Hepatic stellate cell (primary cell): ENCODE measurements at places on chromosomes 7 and 10.
A peak's percentile ranks its signal among the peaks of the same experiment; 100 is the strongest.

DNA sequence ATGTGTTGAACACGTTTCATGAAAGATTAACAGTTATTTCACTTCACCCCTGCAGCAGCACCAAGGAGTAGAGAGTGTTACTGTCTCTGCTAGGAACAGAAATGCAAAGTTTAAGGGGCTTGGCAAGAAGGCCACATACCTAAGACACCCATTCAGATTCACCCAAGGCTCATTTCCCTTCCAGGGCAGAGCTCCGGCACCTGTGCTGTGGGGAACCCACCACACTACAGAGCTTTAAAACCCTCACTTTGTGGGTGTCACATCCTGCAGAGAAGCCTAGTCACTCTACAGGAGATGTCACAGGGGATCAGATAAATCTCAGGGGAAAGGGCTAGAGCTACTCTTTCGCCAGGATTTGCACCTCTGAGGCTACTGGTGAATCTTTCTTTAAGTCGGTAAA, 176.1 kb upstream of the KLF6 start:
- no peak for DNase-seq

GRCh38 chr10:121772406-121772805, 155.4 kb downstream of the ATE1 start:
- DNase-seq: no peak

GRCh38 chr7:156095908-156096539, 283.8 kb upstream of the SHH start:
- DNase-seq: no peak

DNA sequence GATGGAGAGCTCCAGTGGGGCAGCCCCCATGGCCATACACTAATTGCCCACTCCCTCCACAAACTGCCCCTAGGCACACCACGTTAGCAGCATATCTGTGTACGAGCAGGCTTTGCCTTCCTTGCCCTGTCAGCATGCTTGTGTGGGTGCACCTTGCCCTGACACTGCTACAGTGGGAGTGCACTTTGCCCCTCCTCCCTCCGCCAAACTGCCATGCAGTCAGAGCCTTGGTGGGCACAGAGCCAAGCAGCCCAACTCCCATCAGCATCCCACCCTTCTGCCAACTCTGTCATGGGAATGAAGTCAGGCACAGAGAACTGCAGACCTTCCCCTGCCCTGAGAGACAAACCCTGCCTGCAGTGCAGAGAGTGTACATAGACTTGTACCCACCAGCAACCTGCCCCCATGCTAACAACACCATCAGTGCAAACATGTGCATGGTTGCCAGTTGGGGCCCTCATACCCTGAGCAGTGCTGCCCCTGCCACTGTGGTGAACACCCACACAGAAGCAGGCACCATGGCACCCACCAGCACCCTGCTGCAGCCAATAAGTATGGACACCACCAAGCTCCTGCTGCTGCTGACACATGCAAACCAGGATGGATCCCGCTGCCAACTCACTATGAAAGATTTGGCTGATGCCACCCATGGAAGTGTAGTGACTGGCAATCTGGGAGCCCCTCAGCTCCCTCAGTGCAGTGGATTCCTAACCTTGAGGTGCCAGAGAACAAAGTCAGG, 1197.7 kb upstream of the CELF2 start:
- DNase-seq: no peak

GRCh38 chr7:47783456-47784223, 164.6 kb downstream of the PKD1L1 start:
- peak; percentile 46 for DNase-seq

GRCh38 chr7:126659124-126659523, 593.6 kb downstream of the GRM8 start:
- no peak for DNase-seq

DNA sequence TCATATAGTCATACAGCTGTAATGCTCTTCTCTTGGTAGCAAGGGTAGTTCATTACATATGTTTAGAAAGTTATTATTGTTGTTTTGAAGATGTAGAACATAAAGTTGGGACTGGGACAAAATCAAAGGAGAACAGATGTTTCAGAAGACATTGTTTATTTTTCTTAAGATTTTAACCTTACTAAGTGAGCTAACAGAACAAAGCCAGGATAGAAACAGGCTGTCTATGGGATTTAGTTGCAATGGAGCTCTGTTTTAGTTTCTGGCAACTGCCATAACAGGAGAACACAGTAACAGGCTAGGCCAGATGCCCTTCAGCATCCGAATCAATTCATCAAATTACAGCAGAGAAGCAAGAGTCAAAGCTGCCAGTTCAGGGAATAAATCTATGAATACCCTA, 382.4 kb downstream of the ARL4A start:
- DNase-seq: no peak

DNA sequence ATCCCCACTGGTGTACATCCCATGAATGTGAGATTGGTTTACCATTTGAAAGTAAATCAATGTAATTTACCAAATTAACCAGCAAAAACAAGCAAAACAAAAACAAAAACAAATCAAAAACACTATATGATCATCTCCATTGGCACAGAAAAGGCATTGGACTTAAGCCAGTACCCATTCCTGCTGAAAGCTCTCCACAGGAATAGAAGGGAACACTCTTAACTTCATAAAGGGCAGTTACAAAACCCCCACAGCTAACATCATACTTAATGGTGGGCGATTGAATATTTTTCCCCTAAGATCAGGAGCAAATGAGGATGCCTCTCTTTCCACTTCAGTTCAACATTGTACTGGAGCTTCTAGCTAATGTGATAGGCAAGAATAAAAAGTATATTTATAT, 34.1 kb downstream of the PRKG1 start:
- DNase-seq: no peak

DNA sequence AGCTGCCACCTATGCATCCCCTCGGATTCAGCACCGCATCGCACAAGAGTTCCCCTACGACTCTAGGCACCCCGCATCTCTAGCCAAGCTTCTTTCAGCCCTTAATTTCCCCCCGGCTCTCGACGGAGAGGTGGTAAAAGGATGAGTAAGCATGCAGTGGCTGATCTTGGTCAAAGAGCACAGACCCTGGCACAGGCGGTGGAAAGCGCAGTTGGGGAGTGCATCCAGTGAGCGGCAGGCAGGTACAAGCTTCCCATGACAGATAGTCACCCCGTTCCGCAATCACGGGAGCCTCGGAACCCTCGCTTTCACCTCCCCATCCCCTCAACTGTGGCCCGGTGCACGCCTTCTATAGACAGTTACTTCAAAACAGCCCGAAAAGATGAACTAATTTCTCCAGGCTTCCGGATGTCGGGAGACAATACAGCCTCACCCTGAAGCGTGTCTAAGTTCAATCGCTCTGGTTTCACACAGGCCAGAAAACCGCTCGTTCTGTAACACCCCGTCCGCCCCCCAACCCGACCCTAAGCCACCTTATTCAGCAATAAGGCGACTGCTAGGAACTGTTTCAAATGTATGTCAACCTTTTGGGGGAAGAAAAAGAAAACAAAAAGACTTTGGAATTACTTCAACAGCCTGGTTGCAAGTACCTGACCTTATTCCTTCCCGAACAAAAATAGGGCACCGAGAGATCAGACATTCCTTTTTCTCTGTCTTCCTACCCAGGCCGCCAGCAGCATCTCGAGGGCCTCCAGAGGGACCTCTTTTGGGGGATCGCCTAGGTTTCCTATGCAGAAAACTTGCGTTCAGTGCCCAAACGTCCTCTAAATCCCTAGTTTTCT, 1.4 kb downstream of the RHEB start:
- peak; percentile 28 for DNase-seq

GRCh38 chr7:156942708-156943090, 6.8 kb upstream of the NOM1 start:
- no peak for DNase-seq

DNA sequence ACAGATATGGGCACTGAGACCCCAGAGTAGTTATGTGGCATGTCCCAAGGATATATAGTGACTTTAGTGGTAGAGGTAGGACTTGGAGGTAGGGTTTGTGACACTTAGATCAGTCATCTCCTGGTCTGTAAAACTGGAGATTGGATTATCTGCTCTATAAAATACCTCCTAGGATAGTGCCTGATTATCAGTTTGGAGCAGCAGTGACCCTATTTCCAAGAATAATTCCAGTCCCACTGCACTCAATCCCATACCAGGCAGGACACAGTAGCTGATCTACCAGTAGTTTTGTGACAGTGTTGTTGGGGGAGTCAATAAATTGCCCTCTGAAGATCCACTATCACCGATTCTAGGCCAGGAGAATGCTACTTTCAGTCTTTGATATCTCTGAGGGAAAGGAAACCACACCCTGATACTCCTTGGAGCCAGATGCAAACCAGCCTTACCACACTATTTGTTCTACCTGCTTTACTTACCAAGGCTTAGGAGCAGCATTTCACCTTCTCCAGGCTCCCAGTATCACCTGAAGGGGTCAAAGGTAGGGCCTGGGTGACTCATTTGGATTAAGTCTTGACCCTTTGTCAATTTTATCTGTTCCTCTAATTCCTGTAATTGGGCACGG, 30.6 kb downstream of the KMT2E start:
- DNase-seq: no peak

DNA sequence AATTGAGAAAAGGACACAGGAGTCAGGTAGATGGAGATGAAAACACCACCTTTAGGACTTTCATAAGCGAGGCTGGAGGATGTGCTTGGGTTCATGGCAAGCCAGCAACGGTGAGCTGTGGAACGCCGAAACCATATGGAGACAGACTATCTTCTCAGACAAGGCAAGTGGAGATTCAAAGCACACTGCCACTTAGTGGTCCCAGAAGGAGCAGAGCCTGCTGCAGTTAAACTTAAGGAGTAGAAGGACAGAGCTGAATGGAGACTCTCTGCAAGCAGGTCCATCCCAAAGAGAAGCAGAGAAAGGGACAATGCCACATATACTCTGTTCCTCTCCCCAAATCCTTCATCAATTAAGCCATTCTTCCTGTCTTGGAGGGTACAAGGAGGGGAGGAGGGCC, 236.3 kb upstream of the HABP2 start:
- DNase-seq: no peak

GRCh38 chr10:73522263-73522662, 26.4 kb upstream of the PPP3CB start:
- DNase-seq: peak; percentile 27

- no peak for DNase-seq
Observed at GRCh38 chr7:155506854-155507337, 39.5 kb downstream of the CNPY1 start.

DNA sequence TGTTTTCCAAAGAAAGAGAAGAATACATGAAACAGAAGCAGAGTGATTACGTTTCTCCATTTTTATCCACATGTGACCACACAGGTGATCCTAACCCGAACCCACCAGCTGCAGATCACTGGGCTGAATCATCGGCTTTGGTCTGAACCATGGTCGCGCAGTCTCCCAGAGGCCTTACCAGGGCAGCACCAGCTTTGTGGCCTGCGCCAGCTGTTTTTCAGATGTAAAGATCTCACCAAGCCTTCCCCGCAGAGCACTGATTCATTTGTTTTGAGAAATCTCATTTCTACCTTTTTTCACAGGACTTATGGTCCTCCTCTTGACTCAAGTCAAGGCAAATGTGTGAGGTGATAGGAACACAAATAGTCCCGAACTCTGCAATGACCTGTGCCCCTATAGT, 207.0 kb upstream of the PPP2R2D start:
- no peak for DNase-seq

DNA sequence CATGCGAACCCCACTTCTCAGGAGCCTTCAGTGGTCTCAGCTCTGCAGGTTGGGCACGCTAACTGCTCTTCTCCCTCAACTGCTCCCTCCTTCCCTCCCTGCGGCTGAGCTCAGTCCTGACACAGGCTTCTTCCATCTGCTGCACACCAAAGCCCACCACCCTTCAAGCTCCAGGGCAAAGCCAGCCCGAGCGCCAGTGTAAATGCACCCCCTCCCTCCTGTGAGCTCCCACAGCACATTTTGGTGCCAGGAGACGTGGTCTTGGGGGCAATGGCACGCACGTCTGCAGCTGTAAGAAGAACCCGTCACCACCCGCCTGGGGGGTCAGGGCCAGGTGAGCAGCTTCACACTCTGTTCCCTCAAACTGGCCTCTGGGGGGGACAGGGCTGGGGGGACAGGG, 15.9 kb downstream of the VIPR2 start:
- DNase-seq: no peak

GRCh38 chr10:14753441-14753840, 21.3 kb downstream of the FAM107B start:
- no peak for DNase-seq

GRCh38 chr10:127067542-127068194, 128.7 kb downstream of the INSYN2A start:
- no peak for DNase-seq

DNA sequence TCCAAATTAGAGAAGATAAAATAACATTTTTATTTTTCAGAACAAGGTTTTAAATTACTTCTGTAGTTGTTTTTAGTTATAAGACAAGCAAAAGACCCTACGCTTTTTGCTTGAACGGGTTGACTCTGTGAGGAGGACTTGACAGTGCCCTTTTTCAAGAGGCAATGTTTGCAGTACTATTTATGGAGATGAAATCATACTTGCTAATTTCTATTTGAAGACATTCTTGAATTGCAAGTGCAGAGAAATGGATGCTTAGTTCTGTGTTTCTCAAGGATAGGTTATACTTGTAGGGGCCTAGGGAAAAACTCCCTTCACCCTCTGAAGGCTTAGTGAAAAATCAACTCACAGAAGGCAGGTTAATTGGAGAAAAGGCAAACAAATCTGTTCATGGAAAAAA, 1229.5 kb downstream of the REEP3 start:
- DNase-seq: no peak

DNA sequence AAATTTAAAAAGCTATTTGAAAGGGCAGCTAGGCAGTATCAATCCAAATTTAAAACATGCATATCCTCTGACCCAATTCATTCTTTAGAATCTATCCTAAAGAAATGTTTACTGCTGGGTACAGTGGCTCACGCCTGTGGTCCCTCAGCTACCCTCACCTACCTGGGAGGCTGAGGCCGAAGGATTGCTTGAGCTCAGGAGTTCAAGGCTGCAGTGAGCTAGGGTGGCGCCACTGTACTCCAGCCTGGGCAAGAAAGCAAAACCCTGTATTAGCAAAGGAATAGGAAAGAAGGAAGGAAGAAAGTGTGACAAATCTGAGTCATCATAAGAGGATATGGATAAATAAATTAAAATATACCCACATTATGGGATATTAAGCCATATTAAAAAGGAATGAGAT, 36.3 kb downstream of the C7orf33 start:
- DNase-seq: no peak

- DNase-seq: no peak
Observed at GRCh38 chr10:114821915-114822443, 399 bp downstream of the FHIP2A start.

GRCh38 chr10:7625836-7626235, 40.9 kb downstream of the ITIH5 start:
- no peak for DNase-seq

DNA sequence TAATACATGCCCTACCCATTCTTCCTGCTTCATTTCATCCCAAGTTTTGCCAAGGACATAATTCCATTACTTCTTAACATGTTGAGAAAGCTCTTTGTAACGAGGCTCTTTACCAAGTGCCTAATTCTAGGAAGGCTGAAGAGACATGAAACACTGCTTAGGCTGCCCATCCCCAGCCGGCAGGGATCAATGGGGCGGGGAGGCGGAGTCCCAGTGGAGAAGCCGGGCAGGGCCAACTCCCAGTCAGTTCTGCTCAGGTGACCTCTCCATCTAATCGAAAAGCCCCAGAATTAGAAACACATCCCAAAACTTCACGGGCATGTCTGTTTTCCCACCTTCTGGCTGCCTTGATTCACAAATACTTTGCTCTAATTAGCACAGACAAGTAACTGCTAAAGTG, 89.5 kb upstream of the LYZL1 start:
- DNase-seq: no peak

- DNase-seq: no peak
Observed at GRCh38 chr10:61974601-61975390, 73.3 kb downstream of the ARID5B start.

- no peak for DNase-seq
Observed at GRCh38 chr10:124651402-124651891, 92.7 kb downstream of the FAM53B start.
